Vagina (tissue), 2 donors: ENCODE measurements at places on chromosomes 3 and 15.
A peak's percentile ranks its signal among the peaks of the same experiment; 100 is the strongest.

- no peak for DNase-seq
Measured at GRCh38 chr3:143283432-143284128, 164.0 kb downstream of the CHST2 start.

DNA sequence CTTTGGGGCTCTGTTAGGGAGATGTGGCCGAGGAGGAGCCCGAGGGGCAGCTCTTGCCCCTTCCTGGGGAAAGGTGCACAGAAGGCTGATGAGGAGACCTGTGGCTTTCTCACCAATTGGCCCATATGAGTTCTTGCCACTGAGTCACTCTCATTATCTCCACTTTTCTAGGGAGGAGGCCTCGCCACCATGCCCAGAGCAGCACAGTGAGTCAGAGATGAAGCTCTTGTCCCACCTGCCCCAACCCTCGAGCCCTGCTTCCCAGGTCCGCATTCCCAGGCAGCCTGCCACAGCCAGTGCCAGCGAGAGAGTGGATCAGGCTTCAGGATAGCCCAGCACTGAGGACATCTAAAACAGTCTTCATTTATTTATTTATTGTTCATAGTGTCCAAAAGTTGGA lies 53.5 kb downstream of the AMOTL2 start:
- DNase-seq: no peak

DNA sequence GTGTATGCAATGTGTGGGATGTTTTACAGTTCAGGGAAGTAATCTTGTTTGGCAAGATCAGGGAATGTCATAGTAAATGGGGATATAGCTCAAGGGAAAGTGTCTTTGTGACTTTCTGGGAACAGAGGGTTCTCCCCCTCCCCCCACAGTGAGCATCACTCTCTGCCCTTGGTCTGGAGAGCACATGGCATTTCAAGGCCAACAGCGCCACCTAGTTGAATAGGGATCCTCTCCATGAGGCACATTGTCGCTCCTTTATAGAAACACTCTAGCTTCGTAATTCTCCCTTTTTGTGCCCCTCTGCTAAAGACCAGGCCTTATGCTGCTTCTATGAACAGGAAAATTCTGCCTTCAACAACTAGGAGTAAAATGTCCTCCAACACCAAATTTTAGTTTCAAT lies 37.1 kb upstream of the ARNT2 start:
- DNase-seq: no peak

GRCh38 chr15:75058127-75058905 lies 34.9 kb downstream of the PPCDC start:
- peak; percentile 78 for DNase-seq

DNA sequence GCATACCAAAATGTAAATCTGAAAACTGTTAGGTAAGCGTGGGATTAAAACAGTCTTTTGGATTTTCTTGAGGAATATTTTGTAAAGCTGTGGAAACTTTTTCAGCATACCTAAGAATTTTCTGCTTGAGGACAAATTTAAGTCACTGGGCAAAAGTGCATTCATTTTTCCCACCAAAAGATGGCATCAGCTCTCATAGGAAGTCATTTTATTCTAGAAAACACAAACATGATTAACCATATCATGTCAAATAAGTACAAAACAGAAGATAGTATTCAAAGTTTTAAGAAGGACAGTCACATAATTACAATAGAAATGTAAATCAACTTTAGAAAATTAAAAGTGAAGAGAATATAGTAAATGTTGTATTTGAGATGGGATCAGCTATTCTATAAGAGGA lies 63.5 kb downstream of the SLC49A4 start:
- no peak for DNase-seq

DNA sequence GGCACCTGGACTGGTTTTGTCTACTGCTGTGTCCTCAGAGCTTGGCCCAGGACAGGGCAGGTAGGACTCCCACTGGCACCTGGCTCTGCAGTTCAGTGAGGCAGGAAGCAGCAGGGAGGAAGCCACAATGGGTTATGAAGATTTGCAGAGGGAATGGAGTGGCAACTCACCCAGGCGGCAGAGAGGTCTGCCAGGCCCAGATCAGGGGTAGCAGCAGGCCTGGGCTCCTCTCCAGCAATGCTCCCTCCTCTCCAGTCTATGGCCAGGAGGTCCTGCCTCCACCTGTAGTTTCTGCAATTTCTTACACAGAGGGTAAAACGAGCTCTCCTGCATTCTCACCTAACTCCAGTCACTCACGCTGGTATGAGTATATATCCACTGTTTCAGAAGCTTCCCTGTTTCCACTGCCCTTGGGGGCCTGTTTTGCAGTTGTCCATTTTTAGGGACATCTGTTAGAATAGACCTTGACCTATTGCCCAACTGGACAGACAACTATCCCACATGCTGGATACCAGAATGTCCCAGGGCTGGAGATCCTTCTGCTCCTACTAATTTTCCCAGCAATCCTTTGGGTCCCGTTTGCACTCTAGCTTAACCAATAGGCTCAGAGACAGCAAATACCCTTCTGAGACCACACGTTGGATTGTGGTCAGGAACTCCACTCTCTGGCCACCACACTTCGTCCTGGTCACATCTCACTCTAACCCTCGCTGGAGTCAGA lies 35.2 kb downstream of the HMCES start:
- DNase-seq: no peak

- DNase-seq: no peak
Measured at GRCh38 chr3:139559541-139559940, 20.0 kb upstream of the RBP1 start.

- no peak for DNase-seq
Measured at GRCh38 chr15:91891788-91892345, 38.4 kb downstream of the SLCO3A1 start.

DNA sequence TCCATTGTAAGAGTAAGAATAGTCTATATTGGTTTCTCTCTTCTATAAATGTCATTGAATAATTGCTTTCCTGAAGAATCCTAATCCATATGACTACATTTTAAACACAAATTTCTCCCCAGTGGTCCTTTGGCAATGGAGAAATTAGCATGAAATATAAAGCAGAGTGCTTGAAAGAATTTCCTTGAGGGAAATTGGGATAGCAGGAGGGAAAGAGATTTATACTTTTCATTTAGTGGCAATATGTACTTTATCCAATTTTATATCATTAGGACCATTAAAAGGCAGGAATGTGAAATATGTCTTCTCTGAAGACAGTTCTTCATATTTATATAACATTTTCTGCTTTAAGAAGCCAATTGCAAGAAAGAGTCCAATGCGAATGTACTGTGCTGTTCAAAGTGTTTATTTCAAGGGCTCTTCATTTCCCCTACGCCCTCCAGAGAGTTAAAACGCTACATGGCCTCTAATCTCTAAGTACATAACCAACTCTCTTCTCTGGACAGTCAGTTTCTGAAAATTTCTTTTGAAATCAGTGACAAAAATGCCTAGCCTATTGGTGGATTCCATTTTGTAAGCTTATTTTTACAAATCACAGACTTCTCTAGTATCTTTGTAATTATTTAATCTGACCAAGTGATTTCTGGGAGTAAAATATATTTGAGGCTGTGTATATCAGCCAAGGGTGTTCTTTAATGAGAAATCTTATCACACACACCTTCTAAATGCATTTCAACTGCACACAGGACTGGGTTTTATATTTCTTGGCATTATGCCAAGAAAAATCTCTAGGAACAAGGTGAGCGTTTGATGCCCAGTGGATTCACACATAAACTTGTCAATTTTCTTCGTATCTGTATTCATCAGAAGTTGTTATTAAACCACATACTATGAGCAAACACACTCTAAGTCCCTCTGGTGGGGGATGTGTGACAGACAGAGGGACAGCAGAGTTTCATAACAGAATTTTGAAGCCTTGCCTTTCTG lies 51.2 kb downstream of the KCNAB1 start:
- no peak for DNase-seq
